SJSA1 (cell line): ENCODE measurements at places on chromosomes 6 and 20.

DNA sequence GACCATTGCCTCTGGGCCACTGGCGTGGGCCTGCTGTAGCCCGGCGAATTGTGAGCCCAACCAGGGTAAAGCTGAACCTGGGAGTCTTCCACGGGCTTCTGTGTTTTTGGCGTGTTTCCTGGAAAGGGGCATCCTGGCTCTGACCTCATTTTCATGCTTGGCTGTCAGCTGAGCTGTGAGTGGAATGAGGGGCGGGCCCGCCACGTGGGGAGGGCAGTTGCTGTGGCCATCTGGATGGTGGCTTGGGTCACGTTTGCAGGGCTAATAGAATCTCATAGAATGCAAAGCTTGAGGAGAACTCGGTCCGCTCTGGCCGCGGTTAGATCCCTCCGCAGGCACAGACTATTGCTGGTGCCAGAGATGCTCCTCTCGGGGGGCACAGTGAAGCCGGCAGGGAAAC lies 263.0 kb downstream of the SMOC2 start:
- no peak overlapping the region for H3K4me3 ChIP-seq
- no peaks in the 10 kb centered on the region for H3K4me1 ChIP-seq
- DNase-seq: no peak
- no peaks in the 10 kb centered on the region for H3K36me3 ChIP-seq
- no peak overlapping the region for H3K27ac ChIP-seq
- H3K27me3 ChIP-seq: no peaks in the 10 kb centered on the region

DNA sequence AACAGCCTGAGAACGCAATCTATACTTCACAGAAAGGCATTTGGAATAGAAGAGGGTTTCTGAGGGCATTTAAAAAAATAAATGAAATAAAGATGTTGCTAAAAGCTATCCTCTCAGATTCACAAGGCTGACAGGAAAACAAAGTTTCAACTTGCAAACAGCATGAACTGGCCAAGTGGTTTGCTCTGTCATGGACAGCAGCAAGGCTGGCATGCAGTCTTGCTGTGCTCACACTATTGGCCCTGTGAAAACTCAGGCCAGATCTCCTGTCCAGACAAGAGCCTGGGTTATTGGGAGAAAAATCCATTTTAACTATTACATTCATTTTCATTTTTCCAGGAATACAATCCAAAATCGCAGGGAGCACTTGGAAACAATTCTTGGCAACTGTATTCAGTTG lies 506.2 kb upstream of the SLC35B3 start:
- H3K27ac ChIP-seq: no peak overlapping the region
- H3K4me1 ChIP-seq: no peaks in the 10 kb centered on the region
- H3K4me3 ChIP-seq: no peak overlapping the region

GRCh38 chr6:107763946-107764345 lies 60.2 kb downstream of the SCML4 start:
- H3K36me3 ChIP-seq: no peaks in the 10 kb centered on the region
- no peaks in the 10 kb centered on the region for H3K27me3 ChIP-seq
- H3K27ac ChIP-seq: no peak overlapping the region
- no peak overlapping the region for H3K4me3 ChIP-seq
- H3K4me1 ChIP-seq: no peaks in the 10 kb centered on the region

GRCh38 chr20:57216669-57217068 lies 49.8 kb downstream of the BMP7 start:
- no peaks in the 10 kb centered on the region for H3K27me3 ChIP-seq
- no peak overlapping the region for H3K27ac ChIP-seq
- H3K4me3 ChIP-seq: no peak overlapping the region
- H3K36me3 ChIP-seq: no peaks in the 10 kb centered on the region
- no peak for DNase-seq

DNA sequence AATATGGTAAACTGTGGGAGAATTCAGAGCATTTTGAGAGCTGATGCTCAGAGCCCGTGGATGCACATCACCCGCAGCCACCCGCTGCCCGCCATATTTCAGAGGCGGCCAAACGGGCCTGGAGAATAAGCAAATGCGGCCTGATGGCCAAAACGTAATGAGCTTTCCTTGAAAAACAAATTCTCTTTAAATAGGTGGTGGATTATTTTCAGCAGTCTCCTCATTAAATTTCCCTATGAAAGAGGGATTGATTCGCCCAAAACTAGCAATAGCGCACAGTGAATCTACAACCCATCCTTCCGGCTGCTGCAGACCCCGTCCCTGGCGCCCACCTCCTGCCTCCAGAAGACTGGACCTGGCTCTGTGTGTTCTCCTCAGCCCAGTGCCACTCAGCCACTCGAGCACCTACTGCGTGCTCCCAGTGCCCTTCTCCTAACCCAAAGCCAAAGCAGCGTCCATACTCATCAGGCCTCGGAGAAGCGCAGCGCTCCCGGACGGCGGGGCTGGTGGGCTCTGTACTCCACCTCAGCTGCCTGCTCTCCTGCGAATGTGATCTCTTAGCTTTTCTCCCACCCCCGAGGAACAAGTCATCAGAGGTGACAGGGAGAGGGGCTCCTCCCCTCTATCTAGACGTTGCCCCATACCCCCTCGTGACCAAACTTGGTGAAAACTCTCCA lies 224.8 kb downstream of the TAF4 start:
- H3K36me3 ChIP-seq: no peaks in the 10 kb centered on the region
- H3K27me3 ChIP-seq: peaks cover 7% of the 10 kb centered on the region
- H3K4me1 ChIP-seq: no peaks in the 10 kb centered on the region

DNA sequence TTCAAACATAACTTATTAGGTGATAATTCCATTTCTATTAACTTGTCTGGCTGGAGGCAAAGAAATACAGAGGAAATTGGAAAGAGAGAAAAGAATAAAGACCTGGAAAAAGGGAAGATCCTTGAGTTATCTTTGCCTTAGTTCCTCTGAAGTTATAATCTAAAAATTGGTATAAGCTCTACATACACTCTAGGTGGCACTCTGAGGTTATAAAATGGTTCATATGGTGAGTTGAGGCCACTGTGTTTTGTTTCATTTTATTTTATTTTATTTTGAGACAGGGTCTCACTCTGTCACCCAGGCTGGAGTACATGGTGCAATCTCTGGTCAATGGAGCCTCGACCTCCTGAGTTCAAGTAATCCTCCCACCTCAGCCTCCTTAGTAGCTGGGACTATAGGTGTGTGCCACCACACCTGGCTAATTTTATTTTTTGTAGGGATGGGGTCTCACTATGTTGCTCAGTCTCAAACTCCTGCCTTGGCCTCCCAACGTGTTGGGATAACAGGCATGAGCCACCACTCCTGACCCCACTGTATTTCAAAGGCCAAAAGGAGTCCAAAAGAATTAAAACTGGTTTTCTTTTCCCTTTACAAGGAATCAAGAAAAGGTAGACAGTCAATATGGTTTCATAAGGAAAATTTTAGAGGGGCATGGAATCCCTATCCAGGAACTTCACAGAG lies 19.4 kb downstream of the GPX6 start:
- DNase-seq: no peak
- no peaks in the 10 kb centered on the region for H3K36me3 ChIP-seq
- H3K4me1 ChIP-seq: no peaks in the 10 kb centered on the region
- H3K27ac ChIP-seq: no peak overlapping the region
- no peaks in the 10 kb centered on the region; the same call in 1 of the 2 replicates for H3K27me3 ChIP-seq

GRCh38 chr6:35896228-35896627 lies 24.7 kb downstream of the SRPK1 start:
- H3K36me3 ChIP-seq: peaks cover 15% of the 10 kb centered on the region
- no peak overlapping the region for H3K4me3 ChIP-seq
- H3K4me1 ChIP-seq: no peaks in the 10 kb centered on the region
- no peaks in the 10 kb centered on the region for H3K27me3 ChIP-seq
- H3K27ac ChIP-seq: no peak overlapping the region
- DNase-seq: no peak

DNA sequence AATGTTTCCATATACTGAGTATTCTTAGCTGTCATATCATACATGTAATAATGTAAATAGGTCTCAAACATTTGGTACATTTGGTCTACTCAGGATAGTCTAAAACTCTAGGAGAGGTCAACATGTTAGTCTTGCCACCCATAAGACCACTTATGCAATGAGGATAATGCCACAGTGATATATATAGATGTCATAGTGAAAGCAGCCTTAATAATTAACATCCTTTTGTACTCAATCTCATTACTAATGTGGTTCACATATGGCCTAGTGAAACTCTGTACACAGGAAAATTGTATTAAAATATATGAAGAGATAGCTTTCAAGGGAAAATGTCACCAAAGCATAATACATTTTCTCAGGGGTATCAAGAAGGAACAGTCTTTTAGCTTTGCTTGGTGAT lies 577.9 kb downstream of the TFAP2B start:
- no peak overlapping the region for H3K27ac ChIP-seq
- H3K36me3 ChIP-seq: no peaks in the 10 kb centered on the region
- no peak overlapping the region for H3K4me3 ChIP-seq
- H3K27me3 ChIP-seq: no peaks in the 10 kb centered on the region
- no peaks in the 10 kb centered on the region; the same call in 1 of the 2 replicates for H3K4me1 ChIP-seq

- no peak overlapping the region for H3K4me3 ChIP-seq
- H3K36me3 ChIP-seq: peaks cover 82% of the 10 kb centered on the region
- no peaks in the 10 kb centered on the region for H3K4me1 ChIP-seq
- no peak overlapping the region for H3K27ac ChIP-seq
Measured at GRCh38 chr6:89862698-89863097, 31.6 kb upstream of the GJA10 start.
